DMS153 (cell line): ENCODE measurements at places on chromosomes 7 and 10.
A peak's percentile ranks its signal among the peaks of the same experiment; 100 is the strongest.

- peak; percentile 18 for DNase-seq
Measured at GRCh38 chr10:101217450-101218281, 11.6 kb downstream of the LBX1 start.

DNA sequence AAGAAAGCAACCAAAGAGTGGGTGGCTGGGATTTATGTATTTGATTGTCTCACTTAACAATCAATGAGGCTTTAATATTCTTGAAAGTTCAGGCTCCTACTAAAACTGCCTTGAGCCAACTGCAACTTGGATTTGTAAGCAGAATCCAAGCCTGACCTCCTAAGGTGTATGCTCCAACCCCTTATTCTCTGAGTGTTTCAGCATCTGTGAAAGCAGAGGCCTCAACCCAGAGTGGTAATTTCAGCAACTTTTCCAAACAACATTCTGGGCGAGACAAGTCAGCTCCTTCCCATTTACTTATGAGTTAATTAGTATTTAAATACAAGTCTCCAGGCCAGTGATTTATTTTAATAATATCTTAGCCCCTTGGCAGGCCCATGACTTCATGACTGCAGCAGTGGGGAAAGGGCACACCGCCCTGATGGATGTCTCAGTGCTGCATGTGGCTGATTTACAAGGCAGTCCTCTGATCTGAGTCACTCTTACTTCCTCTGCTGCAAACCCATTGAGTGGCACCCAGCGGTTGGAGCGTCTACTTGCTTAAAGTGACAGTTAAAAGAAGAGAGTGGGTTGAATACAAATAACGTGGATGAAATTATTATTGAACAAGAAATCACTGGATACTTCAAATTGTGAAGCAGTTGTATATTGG is 209.1 kb downstream of the TRIL start:
- DNase-seq: no peak

DNA sequence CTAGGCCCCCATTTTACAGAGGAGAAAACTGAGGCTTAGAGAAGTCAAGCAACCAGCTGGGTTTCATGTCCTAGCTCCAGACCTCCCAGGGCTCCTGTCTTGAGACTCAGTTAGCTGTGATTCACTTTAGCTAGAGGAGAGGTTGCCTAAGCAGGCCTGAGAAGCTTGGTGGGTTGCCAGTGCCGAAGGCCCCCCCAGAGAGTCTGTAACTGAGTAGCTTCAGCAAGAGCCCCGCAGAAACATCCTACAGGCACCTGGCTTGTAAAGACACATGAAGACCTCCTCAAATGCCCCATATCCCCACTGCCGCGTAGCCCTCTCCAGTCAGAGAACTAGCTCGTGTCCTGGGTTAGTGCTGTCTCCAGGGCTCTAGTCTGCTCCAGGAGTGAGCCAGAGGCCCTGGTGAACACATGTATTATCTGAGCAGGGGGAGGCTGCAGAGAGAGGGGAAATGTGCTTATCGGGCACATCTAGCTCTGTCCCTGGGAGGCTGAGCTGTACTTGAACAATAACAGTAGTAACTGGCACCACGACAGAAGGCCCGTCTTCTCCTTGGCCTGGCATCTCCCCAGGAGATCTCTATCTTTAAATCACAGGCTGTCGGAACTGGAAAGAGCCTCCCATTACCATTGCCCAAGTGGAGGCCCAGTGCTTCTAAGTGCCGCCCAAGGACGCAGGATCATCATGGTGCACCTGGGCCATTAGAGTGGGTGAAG is 28.9 kb downstream of the UNC5B start:
- no peak for DNase-seq

DNA sequence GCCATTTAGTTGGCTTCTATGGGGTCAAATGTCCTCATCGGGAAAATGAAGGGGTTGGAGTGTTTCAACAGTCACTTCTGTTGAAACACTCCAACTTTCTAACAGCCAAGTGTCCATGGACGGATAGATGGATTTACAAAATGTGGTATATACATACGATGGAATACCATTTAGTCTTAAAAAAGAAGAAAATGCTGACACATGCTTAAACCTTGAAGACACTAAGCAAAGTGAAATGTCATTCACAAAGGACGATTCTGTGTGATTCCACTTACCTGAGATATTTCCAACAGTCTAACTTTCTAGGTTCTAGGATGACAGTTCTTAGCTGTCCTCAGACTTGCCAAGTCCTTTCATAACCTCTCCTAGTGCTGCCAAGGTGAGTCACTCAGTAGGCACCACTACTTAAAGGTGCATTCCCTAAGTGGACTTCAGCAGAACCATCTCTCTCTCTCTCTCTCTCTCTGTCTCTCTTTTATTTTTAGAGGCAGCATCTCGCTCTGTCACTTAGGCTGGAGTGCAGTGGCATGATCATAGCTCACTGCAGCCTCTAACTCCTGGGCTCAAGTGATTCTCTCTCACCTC is 69.0 kb downstream of the DENND2A start:
- DNase-seq: no peak

DNA sequence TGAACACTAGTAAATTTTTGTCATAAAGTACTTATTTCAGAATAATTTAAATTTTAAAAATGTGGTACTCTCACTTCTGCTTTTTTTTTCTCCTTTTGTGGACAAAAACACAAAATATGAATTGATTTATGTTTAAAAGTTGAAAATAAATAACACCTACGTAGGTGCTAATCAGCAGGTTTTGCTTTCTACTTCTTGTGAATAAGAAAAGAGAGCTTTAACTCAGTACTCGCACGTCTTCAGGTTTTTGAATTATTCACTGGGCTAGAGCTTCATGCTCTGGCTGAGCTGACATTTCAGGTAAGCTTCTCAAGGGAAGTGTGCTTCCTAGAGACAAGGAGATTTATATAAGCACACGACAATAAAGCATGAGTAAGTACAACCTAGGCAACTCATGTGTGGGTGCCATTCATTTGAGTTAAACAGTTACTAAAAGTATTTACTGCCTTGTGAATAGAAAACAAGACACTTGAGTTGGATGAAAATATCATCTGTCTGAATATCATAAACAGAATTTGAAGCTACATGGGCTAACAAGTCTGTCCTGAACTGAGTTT is 190.0 kb upstream of the POT1 start:
- DNase-seq: no peak

GRCh38 chr7:112446431-112446830 is 3.8 kb upstream of the IFRD1 start:
- no peak for DNase-seq

DNA sequence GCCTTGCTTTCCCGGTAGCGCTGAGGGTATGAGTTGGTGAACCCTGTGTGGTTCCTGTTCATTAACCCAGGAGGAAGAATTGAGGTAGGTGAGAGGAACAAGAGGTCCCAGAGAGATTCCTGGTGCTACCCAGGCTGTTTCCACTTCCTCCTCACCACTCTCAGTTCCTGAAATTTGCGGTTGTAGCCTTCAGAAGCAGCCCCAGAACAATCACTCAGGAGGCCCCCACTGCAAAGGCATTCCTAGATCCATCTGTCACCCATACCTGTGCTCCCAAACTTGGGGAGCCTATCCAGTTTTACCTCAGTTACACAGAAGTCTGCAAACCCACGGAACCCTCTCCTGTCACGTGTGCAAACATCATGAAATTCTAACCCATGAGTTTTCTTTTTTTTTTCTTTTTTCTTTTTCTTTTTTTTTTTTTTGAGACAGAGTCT is 9.0 kb upstream of the PIP4K2A start:
- no peak for DNase-seq

GRCh38 chr7:128755819-128756476 is 16.8 kb downstream of the CALU start:
- no peak for DNase-seq

GRCh38 chr10:78401624-78402367 is 368.1 kb downstream of the RPS24 start:
- no peak for DNase-seq

DNA sequence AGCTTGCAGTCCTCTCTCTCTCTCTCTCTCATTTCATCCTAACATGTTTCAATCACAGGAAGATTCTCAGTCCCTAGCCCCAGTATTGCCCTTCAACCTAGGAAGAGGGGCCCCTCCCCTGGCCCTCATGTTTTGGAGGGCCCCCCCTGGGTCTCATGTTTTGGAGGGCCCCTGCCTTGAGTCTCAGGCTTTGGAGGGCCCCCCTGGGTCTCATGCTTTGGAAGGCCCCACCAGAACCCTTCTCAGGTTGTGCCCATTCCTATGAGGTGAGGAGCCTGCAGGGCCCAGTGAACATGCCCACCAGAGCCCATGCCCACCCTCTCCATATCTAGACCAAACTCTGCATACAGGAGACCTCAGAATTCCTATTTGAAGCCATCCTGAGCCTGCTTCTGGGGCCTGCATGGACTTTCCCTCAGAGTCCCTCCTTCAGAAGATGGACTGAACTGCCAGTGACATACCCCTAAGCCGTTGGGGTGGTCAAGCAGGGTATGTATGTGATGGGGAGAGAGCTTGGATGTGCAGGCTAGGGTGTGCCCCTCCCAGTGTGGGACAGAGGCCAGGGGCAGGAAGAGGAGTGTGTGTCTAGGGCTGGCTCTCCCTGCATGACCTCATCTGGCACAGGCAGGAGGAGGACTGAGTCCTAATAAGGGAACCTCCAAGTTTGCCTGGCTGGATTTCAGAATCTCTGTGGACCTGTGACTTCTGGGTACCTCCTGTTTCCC is 8.1 kb upstream of the VDAC2 start:
- no peak for DNase-seq
